ENCODE measurements at places on chromosomes 1 and 21.

DNA sequence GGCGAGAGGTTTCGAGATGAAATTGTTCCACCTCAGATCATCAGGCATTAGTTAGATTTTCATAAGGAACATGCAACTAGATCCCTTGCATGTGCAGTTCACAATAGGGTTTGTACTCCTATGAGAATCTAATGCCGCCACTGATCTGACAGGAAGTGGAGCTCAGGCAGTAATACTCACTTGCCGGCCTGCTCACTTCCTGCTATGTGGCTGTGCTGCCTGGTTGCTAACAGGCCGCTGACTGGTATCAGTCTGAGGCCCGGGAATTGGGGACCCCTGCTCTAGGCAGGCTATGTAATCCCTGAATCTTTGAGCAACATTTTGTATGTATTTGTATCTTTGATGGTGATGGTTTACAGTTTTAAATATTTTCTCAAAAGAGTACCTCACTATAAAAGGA lies 32.5 kb downstream of the XKR8 start:
- DNase-seq: no peak

DNA sequence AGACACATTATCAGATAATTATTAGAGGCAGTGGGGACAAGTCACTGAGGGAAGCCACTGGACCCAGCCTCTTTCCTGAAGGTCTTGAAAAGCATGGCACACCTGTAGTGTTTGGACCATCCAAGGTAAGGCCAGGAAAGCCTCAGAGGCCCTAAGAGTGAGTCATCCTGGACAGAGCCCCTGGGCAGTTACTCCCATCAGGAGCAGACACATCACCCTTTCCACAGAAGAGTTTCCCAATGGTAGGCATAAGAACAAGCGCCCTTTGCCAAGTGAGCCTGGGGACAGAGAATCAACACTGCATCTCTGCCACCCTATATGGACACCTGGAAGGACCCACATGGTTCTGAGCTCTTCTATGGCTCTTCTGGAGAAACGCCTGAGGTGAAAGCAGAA lies 136.0 kb downstream of the PLXNA2 start:
- DNase-seq: no peak

GRCh38 chr1:29632806-29633615 lies 396.7 kb downstream of the PTPRU start:
- DNase-seq: no peak

GRCh38 chr21:46441331-46441730 lies 17.4 kb upstream of the DIP2A start:
- DNase-seq: no peak

- no peak for DNase-seq
These were observed 161.2 kb downstream of the NTMT2 start for GRCh38 chr1:170306948-170307347.

- DNase-seq: no peak
These were observed 4.6 kb upstream of the ETS2 start for GRCh38 chr21:38800924-38801744.

GRCh38 chr1:29210278-29211085 lies 20.3 kb downstream of the MECR start:
- DNase-seq: no peak

GRCh38 chr21:28229814-28230213 lies 762.9 kb downstream of the LTN1 start:
- DNase-seq: no peak

DNA sequence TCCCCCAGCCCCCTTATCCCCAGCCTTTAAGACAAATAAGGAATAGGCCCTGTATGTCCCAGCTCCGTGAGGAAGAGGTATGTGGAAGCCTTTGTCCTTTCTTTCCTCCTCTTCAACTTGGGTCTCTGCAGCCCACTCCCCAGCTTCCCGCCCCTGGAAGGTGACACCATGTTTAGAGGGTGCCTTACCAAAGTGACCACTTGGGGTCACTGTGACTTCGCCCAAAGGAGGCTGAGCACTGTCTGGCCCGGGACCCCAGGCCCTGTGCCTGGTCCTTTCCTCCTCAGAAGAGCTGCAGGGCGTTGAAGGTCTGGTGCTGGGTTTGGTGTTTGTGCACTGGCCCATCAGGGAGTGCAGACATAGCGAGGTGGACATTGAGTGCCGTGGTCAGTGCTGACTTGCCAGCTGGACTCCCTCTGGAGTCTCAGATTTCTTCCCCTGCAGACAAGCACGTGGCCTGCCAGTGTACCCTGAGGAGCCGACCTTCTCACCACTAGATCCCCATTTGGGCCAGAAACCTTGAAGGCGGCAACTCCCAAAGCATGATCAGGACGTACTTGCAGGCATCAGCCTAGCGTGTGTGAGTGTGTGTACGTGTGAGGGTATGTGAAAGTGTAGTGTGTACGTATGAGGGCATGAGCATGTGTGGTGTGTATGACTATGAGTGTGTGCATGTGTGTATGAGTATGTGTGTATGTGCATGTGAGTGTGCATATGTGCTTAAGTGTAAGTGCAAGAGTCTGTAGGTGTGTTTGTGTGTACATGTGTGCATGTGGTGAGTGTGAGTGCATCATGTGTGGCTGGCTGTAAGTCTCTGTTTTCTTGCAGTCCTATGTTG lies 181.4 kb upstream of the KIAA0040 start:
- DNase-seq: no peak

DNA sequence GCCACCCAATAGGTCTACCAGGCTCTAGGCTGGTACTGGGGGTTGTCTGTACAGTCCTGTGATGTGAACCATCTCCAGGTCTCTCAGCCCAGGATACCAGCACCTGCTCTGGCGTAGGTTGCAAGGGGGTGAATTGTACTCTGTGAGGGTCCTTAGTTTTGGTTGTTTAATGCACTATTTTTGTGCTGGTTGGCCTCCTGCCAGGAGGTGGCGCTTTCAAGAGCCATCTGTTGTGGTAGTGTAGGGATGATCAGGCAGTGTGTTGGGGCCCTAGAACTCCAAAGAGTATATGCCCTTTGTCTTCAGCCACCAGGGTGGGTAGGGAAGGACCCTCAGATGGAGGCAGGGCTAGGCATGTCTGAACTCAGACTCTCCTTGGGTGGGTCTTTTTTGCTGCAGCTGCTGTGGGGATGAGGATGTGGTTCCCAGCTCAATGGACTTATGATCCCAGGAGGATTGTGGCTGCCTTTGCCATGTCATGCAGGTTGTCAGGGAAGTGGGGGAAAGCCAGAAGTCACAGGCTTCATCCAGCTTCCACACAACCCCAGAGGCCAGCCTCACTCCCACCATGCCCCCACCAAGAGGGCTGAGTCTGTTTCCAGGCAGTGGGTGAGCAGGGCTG lies 301.8 kb upstream of the CHRM3 start:
- DNase-seq: no peak

DNA sequence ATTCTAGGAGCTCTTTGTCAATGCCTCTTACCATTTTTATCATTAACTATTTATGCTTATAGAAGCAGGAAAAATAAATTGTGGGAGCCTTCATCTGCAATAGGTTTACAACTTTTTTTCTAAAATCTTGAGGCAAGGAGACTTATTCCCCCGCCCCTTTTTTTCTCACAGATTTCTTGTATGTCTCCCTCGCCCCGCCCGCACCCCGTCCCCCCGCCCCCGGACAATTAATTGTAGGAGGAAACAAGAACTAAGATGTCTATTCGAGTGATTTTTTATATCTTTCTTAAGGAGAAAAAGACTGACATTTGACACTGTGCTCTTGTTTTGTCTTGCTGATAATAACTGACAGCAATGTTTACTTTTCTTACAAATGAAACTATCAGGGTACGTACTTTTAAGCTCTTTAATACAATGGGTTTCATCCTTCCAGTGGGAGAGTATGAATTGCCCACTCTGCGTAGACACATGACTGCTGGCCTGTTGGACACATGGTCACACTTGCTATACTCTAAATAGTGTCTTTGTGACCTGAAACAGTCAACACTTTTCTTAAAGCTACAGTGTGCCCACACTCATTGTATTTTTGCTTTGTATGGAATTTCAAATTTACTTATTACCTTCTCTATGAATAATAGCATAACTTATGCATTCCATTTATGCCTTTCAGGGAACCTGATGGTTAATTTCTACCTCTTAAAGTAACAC lies 1.5 kb upstream of the IVNS1ABP start:
- no peak for DNase-seq

Measured in NCI-H187 treated with DMSO at 0.1 percent for 48 hours (cell line).